ENCODE measurements at places on chromosomes 11 and 22.

GRCh38 chr11:35192347-35192746, 53.4 kb downstream of the CD44 start:
- DNase-seq = peak; percentile 53

GRCh38 chr11:75525433-75526191, at the start of gene GDPD5:
TSS of gene GDPD5 (minus strand) at chr11:75525941. CDS start at chr11:75477735, 48,206 bp downstream.
- DNase-seq = peak; percentile 79

GRCh38 chr11:96335388-96335787, 7.6 kb downstream of the MAML2 start:
- no peak for DNase-seq

DNA sequence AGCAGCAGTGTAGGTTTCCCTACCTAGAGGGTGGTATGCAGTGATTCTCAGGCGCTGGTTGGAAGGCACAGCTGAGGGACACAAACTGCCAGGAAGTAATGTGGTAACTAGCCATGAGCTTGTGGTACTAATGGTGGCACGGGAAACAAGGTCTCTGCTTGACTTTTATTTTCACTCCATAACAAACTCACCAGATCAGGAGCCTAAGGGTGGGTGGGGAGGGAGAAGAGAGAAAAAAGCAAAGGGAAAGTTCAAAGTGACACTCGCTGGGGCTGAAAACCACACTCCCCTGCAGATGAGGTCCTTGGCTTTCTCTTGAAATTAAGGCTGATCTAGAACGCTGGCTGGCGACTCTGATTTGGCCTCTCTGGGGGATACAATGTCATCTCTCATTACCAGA, 22.0 kb downstream of the TRAF6 start:
- no peak for DNase-seq

GRCh38 chr11:46597609-46598219, 3.9 kb upstream of the AMBRA1 start:
- peak; percentile 62 for DNase-seq

DNA sequence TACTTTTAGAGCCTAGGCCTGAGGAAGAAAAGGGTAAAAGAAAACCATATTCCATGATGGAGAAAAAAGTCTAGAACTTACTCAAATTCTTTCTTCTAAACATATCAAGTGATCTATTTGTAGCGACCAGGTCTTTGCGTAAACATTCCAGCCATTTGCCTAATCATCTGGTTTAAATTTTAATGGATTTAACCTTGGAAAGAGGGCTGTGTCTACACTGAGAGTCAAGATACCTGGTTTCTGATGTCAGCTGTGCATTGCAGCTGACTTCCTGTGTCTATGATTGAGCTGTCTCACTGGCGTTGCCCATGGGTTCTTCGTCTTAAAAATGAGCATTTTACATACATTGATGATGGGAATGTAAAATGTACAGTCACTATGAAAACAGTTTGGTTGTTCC, 10.0 kb upstream of the TMEM123 start:
- no peak for DNase-seq

DNA sequence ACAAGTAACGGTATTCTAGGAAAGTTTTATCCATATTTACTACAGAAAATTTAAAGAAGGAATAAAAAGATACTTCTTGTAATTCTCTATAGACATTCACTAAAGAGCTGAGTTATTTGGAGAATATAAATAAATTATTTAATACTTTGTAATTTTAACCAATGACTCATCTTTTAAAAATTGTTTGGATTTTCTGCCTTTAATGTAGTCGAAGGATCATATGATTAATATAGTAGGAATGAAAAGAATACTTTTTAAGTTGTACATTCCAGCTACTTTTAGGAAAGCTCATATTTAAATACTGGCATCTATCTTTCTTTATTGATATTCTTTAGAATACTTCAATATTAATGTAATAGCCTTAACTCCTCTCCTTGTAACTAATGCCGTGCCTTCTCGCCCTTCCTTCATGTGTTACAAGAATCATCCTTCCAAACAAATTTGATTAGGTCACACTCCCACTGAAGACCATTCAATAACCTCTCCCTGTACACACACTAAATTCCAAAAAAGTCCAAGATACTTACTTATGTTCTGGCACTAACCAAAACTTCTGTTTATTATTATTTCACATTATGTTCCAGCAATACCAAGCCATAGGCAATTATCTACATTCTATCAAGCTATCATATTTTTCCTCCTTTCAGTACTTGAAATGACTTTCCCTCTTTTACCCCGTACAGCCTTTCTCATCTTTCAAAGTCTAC, 501.9 kb downstream of the CNTN5 start:
- DNase-seq = peak; percentile 18

- no peak for DNase-seq
These were observed 10.5 kb upstream of the PATL1 start for GRCh38 chr11:59679347-59679746.

DNA sequence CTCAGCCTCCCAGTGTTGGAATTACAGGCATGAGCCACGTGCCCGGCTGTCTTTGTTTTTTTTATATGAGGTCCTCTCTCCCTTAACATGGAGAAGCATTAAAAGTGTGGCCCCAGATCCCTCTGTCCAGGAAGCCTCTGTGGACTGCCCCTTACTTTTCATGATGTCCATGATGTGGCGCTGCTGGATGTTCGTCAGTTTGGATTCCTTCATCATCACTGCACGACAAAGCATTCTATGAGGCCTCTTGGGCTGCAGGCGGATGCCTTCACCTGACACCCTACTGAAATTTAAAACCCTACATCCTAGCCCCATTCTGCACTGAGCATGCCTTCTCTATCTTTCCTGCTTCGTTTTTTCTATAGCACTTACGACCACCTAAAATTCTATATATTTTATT, 2.1 kb downstream of the C22orf23 start:
- DNase-seq = peak; percentile 25

DNA sequence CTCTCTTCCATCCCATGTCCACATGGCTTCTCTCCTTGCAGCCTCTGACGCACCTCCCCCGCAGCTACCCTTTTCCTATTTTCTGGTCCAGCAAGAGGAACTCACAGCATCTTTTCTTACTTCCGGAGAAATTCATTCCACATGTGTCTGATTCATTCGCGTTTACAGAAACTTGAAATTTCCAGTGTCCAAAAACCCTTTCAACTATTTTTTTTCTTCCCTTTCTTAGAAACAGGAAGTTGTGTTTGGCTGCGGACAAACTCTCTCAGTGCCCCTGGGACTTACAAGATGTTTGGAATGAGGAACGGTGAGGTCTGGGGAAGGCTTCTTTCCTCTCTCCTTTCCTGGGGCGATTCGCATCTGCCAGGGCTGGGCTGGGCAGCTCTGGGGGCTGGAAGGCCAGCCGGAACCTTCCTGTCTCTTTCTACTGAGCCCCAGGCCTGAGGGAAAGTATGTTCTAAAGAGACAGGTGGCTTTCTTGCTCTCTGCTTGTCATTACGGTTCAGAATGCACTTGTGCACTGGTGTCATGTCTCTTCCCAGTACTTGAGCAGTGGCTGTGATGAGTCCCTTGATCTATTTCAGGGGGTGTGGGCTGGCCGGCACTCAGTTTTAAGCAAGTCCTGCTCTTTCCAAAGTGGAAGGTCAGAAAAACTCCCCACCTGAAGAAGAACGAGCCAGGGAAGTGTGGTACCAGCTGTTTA, 27.5 kb downstream of the ADAMTS8 start:
- peak; percentile 79 for DNase-seq

GRCh38 chr11:112587664-112588063, 327.0 kb upstream of the PLET1 start:
- no peak for DNase-seq

DNA sequence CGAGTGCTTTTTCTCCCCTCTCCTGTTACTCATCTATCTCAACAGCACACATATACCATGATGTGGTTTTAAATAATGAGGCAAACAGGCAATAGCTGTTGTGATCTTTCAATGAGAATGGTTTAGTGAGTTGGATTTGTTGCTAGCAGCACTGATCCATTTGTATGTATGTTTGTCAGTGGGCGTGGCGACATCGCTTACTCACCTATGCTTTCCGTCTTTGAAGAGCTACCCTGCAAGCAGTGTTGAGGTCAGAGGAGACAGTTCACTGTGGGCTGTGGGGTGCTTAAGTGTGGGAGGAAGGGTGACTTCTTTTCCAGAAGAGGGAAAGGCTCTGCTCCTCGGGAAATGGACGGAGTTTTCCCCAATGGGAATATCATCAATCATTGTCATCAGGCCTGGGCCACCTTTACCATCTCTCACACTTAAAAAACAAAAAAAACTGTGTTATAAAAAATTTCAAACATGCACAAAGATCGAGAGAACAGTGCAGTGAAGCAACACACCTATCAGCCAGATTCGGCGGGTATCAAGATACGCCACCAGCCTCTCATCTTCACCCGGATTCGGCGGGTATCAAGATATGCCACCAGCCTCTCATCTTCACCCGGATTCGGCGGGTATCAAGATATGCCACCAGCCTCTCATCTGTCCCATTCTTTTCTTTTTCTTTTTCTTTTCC, 83.8 kb downstream of the TBC1D22A start:
- DNase-seq = peak; percentile 11

Data from fibroblast of pulmonary artery (primary cell).